ENCODE measurements at places on chromosomes 11 and 22.

DNA sequence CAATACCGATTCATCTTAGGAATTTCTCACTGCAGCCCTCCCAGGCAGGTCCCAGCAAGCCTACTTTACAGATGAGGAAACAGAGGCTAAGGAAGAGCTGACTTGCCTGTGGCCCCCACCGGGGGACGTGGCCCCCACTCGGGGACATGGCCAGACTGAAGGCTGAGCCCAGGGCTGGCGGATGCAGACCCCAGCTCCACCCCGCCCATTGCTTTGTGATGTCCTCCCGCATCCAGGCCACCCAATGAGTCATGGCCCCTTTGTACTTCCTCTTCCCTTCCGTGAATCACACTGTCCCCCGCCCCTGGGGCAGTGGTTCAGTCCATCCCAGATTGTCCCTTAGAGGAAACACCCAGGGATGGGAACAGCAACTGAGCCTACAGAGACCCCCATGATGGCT lies 116.0 kb upstream of the ANO1 start:
- DNase-seq = no peak

GRCh38 chr11:134577751-134578395 lies 165.8 kb upstream of the B3GAT1 start:
- DNase-seq = no peak

DNA sequence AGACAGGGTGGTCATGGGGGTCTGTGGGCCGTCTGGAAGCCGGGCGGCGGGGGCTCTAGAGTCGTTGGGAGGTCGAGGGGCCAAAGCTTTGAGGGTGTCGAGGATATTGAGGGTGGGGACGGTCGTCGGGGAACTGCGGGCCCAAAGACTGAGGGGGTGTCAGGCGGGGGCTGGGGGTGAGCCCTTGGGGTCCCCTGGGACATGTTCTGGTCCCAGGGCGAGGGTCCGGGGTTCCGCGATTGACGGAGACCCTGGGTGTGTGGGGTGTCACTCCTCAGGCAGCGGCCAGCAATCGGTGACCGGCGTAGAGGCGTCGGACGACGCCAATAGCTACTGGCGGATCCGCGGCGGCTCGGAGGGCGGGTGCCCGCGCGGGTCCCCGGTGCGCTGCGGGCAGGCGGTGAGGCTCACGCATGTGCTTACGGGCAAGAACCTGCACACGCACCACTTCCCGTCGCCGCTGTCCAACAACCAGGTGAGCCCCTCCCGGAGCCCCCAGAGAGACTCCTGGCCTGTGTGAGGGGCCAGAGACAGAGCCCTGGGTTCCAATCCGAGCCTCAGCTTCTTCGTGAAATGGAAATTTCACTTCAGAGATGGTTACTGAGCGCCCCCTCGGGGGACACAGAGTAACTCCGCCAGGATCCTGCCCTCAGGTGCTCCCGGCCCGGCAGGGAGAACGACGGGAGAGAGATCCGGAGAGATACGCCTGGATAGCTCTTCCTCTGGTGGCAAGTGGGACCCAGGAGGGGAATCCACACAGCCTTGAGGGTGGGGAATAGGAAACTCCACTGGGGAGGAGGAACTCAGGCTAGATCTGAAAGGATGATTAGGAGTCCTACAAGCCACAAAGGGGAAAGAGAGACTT lies 714 bp downstream of the SDF2L1 start:
- DNase-seq = peak; percentile 72

- no peak for DNase-seq
Observed at GRCh38 chr11:83158965-83159901, 2.3 kb downstream of the PCF11 start.

- no peak for DNase-seq
Observed at GRCh38 chr22:40008726-40009291, 14.1 kb downstream of the FAM83F start.

DNA sequence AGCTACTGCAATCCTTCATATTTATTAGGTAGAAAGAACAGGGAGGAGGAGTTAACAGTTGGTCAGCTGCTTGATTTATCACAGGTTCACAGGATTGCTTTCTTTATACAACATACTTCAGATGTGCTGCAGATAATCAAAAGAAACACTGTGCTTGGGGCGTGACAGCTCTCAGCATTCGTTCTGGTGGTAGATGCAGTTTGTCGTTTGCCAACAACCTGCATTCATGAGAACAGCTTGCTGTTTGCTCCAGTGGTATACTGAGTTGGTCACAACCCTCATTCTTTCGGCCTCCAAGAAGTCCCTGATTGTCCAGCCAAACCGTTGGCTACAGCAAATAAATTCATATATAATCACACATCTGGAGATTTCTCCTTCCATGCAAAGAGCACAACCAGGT lies 120.5 kb downstream of the ZNF280B start:
- no peak for DNase-seq

- no peak for DNase-seq
Observed at GRCh38 chr22:18035751-18036150, 11.4 kb upstream of the MICAL3 start.

- no peak for DNase-seq
Observed at GRCh38 chr11:131378931-131379330, 8.5 kb downstream of the NTM start.

- DNase-seq = no peak
Observed at GRCh38 chr11:134155456-134155855, 68.3 kb downstream of the NCAPD3 start.

DNA sequence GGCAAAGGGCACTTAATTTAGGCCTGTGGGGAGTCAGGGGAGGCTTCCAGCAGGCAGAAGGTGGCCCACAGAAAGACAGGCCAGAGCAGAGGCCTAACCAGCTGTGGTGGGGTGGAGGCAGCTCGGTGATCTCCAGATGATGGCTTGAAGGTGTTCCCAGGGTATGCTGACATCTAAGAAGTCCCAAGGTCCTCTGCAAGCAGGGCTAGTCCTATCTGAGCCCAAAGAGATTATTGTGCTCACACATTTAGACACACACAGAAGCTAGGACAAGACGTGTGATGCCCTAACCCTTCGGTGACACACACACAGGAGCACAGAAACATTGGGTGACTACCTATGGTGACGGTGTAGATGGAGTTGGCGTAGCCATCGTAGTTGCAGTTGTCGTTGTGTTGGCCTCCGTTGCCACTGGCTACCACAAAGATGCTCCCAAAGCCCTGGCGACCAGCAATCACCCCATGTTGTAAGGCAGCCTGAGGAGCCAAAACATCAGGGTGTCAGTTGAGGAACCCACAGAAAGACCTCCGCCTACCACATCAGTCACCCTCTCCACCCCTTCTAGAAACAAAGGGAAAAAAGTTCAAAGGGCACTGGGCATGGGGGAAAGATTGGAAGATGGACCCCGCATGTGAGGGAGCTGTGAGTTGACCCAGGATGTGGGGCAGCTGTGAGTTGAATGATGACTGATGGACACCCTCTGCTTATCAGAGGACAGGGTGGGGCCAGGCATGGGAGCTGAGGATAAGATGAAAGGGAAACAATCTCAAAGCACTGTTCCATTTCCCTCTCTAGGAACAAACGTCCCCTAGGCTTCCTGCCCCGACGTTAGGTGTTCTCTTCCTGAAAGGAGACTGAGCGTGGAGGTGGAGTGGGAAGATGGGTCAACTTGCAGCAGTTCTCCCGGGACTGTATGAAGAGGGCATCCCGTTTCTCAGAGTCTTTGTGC lies 7.9 kb downstream of the PCSK7 start:
- DNase-seq = no peak

DNA sequence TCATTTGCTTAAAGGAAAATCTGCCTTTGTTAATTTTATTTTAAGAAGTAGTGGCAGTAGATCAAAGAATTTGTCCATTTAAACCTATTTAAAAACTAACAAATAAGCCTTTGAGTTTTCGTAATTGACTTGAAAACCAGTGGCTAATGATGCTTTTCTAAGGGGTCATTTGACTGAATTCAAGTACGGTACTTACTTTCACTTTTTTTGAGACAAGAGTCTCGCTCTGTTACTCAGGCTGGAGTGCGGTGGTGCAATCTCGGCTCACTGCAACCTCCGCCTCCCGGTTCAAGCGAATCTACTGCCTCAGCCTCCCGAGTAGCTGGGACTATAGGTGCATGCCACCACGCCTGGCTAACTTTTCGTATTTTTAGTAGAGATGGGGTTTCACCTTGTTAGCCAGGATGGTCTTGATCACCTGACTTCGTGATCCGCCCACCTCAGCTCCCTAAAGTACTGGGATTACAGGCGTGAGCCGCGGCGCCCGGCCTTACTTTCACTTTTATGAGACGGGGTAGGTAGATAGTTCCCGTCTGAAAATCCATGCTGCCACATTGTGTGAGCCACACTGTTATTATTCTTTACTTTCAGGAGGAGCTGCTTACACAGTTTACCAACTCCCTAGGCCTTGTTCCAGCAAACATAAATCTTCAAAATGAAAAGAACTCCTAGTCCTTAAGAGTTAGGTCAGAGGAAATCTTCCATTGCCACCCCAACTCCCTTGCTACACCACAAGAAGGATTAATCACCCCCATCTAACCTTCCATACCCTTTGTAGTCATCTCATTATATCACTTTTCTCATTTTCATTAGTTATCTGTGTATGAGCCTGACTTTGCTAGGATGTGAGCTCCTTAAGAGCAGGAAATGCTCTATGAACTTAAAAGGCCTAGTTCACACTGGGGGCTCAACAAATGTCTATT lies 926.6 kb upstream of the CCDC90B start:
- no peak for DNase-seq

DNA sequence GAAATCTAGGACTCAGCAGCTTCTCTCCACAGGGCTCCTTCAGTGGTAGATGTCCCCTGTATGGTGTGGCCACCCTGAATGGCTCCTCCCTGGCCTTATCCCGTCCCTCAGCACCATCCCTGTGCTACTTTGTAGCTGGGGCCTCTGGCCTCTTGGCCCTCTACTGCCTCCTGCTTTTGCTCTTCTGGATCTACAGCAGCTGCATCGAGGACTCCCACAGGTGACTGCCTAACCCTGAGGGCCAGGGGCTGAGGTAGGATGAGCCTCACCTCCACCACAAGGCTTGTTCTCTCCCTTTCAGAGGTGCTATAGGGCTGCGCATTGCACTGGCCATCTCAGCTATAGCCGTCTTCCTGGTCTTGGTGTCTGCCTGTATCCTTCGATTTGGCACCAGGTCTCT lies 1.8 kb downstream of the TMEM179B start:
- DNase-seq = no peak

- no peak for DNase-seq
Observed at GRCh38 chr11:109109150-109109549, 312.8 kb upstream of the C11orf87 start.

GRCh38 chr11:9030601-9031000 lies 26.8 kb upstream of the NRIP3 start:
- DNase-seq = no peak

- DNase-seq = no peak
Observed at GRCh38 chr11:26188554-26188953, 143.4 kb upstream of the ANO3 start.
